Hematopoietic multipotent progenitor cell treated with erythropoietin and hydrocortisone succinate and interleukin-3 and kit ligand, for 4 days (in vitro differentiated cells): ENCODE measurements at places on chromosomes 4 and X.
A peak's percentile ranks its signal among the peaks of the same experiment; 100 is the strongest.

- DNase-seq, result no peak
Observed at GRCh38 chr4:38080061-38080974, 120.1 kb downstream of the PTTG2 start.

DNA sequence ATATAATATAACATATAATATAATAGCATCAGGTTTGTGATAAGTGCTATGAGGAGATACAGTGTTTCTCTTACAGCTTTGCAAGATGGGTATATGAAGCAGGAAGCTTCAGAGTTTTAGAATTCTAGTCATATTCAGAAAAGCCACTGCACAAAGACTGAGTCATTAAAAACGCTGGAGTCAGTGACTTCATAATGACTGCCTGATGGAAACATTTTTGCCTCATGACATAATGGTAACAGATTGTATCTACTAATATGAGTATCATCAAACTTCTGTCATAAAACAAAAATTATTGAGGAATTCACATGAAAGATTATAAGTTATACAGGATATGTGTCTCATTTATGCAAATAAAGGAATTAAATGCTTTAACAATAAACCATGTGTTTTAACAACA lies 46.8 kb downstream of the EPHA5 start:
- no peak for DNase-seq

DNA sequence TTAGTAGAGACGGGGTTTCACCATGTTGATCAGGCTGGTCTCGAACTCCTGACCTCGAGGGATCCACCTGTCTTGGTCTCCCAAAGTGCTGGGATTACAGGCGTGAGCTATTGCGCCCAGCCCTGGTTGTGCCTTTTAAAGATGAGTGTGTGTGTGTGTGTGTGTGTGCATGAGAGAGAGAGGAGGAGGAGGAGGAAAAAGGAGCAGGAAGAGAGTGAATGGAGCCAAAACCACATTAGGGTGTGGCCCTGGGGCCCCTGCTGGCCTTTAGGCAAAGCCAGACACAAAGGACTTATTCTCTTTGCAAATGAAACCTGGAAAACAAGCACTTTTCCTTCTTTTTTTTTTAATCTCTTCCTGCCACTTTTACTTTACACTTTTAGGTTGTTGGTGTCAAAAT lies 48.2 kb upstream of the KLF3 start:
- peak; percentile 75 for DNase-seq

- peak; percentile 78 for DNase-seq
Observed at GRCh38 chrX:69232945-69233344, 67.7 kb upstream of the PJA1 start.

DNA sequence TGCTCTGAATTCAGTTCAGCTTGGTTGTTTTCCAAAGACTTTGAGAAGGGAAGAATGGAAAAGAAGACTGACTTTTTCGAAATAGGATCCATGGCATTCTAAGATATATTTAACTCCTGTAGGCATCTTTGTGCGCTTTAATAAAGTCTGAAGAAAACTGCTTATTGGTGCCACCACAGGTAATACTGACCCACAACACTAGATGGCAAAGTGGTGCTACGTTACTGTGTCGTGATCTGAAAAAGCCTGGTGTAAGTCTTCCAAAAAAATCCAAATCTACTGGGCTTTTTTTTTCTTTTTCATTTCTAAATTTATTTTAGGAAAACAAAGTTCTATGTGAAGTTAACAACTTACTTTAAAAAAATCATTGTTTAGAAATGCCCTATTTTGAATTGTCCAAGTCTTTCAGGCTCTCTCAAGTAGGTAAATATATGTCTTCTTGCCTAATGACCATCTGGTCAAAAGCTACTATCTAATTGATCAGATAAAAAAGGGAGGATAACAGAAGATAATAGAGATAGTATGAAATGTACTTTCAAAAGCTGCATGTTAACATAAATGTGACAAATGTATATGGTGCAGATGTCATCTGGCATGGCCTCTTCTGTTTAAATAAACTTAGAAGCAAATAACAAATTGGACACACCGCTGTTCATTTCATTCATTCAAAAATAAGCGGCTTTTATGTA lies 47.0 kb upstream of the MID1IP1 start:
- DNase-seq, result peak; percentile 68

- DNase-seq, result no peak
Observed at GRCh38 chrX:71067712-71068043, 456 bp downstream of the SNX12 start.

- DNase-seq, result peak; percentile 92
Observed at GRCh38 chr4:105471566-105472176, 2.2 kb downstream of the PPA2 start.

GRCh38 chrX:54386314-54386713 lies 28.5 kb upstream of the WNK3 start:
- DNase-seq, result no peak

DNA sequence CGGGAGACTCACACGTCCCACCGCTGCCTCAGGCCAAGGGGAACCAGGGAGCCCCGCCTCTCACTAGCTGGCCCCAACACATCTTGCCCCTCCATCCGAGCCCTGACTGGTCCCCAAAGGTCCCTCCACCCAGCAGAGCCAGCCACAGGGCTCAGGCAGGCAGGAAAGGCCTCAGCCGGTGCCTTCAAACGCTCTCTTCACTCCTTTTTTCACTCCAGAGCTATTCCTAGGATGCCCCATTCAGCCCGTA lies 1.5 kb upstream of the ARHGAP4 start:
- DNase-seq, result no peak

DNA sequence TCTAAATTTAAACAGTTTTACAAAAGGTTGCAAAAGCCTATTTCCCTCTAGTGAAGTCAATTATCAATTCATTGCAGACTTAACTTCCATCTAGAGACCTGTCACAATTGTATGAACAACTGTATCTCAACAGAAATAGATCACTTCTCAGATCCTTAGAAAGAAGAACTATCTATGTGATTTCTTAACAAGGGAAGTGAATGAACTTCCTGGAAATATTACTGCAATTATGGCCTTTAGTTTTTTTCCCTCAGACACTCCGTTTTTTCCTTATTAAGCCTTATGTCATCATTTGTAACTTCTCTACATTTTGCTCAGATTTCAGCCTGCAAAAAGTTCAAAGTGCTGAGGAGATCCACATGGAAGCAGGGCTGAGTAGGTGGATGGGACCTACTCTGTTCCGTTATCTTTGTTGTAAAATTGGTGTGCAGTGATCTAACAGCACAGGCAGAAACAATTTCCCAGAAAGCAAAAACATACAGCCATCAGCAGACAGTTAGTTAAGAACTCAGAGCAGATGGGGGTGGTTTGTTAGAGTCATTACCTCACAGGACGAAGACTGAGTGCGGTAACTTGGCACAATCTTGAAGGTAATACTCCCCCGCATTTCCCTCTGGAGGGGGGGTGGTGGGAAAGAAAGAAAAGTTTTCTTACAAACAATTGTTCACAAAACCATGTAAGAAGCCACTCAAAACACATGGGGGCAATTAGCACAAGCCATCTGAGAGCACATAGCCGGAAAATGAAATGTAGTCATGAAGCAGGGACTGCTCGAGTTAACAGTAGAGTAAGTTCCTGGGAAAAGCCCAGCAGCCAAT lies 112.3 kb downstream of the NYX start:
- DNase-seq, result peak; percentile 49

DNA sequence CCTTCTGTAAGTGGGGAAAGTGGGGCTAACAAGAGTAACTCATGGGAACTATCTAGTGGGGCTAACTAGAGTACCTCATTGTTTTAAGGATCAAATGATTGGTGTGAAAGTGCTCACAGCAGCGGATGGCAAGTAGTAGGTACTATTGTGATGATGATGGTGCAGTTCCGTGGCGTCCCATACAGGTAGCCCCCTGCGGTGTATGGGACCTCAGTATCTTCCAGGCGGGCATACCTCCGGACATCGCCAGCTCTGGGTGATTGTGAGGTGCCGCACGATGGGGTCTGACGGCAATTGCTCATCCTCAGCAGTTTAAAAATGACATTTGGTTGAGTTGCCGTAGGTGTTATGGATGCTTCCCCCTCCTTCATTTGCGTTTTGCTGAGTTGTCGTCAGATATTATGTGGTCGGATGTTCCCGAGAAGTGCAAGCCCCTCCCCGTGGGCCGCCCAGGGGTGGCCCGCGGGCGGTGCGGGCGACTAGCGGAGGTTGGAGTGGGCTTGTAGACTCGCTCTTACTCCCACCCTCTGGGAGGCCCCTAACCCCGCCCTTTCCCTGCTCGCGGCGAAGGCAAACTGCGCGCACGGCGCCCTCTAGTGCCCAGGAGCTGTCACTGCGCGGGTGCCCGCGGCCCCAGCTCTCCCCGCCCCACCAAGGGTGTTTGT lies 18.3 kb upstream of the GPR101 start:
- peak; percentile 81 for DNase-seq

- no peak for DNase-seq
Observed at GRCh38 chr4:57614257-57614932, 504.2 kb upstream of the IGFBP7 start.

GRCh38 chrX:100681599-100681998 lies 37.6 kb downstream of the SRPX2 start:
- no peak for DNase-seq

DNA sequence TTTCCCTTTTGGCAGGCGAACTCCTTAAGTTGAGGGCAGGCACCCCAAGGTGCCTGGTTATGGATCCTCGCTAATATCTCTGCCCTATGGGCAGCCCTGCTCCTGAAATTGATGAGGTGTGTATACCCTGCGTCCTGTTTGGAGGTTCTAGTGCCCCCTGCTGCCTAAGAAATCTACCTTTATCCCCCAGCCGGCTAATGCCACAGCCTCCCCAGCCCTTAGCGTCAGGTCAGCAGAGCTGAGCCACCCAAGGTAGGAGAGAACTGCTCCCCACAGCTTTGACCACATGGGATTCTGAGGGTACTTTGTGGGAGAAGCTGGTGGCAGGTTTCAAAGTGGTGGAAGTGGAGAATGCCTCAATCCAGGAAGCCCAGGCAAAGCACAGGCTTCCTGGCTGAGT lies 50.8 kb downstream of the ANAPC4 start:
- DNase-seq, result no peak

- peak; percentile 68 for DNase-seq
Observed at GRCh38 chrX:119784747-119785446, 6.5 kb downstream of the RPL39 start.

- peak; percentile 71 for DNase-seq
Observed at GRCh38 chrX:1026263-1027015, 186.0 kb downstream of the CRLF2 start.

GRCh38 chrX:1870421-1870820 lies 255.6 kb downstream of the ASMT start:
- peak; percentile 2 for DNase-seq

DNA sequence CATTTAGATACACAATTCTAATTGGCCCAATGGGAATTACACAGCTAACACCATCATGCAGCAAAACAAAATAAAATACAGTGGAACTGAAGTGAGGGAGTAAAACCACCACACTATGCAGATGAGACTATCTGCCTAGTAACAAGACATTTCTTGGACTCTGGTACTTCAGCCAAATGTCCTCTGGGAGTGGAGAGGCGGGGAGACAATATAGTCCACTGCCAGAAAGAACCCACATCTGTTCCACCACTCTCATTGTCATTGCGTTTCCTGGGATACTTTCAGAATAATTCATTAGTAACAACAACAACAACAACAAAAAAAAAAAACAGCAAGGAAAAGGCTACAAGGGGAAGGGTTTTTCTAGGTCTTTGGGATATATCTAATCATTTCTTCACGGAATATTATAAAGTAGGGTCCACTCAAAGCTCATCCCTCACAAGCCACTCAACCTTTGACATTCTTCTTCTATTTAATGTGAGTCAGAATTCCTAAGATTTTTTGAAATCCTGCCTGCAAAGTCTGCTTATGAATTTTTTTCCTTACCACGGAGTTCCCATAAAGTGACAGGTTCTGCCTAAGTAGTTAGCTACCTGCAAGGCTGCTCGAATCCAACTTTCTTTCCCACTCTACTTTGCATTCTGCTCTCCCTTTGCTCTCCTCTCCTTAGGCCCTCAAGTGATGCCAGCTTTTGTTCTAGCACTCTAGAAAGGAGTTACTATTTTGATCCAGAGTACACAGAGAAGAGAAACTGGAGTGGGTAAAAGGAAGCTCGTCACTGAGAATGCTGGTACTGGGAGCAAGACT lies 254.6 kb downstream of the CHIC1 start:
- DNase-seq, result no peak

- DNase-seq, result peak; percentile 19
Observed at GRCh38 chrX:137432609-137433008, 133.3 kb upstream of the ZIC3 start.

- DNase-seq, result no peak
Observed at GRCh38 chr4:84879651-84880200, 86.8 kb downstream of the WDFY3 start.

DNA sequence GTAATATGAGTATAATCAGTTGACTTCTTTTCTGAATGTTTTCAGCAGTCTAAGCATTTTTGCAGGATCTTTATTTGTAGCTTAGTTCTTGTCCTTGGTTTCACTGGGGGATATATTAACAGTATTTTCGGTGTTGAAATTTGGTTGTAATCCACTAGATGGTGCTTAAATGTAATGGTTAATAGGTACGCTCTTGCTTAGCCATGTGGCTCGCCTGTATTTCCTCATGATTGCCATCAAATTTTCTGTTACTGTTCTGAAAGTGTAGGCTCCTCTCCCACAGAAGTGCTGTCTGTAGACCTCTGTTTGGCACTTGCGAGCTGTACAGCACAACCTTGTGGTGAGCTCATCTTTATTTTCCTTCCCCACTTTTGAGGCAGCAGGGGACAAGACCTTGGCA lies 3.9 kb upstream of the FAAH2 start:
- peak; percentile 23 for DNase-seq

DNA sequence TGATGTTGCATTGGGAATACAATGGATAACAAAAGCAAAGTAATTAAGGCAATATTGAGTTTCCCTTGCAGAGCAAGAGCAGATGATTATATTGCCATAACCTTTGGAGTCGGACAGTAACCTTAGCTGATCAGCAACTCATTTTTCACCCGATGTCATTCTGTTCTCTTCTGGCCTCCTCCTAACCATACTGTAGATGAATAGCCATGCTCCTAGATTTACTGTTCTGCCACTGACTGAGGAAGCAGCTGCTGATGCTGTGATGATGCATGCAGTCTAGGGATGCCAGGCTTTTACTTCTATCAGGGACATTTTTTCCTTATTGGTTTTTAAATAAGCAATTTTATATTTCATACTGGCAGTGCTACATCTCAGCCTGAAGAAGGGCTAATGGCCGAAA lies 443.9 kb downstream of the GPAT3 start:
- no peak for DNase-seq

GRCh38 chrX:69221239-69222102 lies 56.2 kb upstream of the PJA1 start:
- no peak for DNase-seq

- no peak for DNase-seq
Observed at GRCh38 chrX:71632923-71633657, 14.8 kb upstream of the CXCR3 start.

GRCh38 chrX:118392716-118393115 lies 46.8 kb downstream of the WDR44 start:
- DNase-seq, result peak; percentile 2

DNA sequence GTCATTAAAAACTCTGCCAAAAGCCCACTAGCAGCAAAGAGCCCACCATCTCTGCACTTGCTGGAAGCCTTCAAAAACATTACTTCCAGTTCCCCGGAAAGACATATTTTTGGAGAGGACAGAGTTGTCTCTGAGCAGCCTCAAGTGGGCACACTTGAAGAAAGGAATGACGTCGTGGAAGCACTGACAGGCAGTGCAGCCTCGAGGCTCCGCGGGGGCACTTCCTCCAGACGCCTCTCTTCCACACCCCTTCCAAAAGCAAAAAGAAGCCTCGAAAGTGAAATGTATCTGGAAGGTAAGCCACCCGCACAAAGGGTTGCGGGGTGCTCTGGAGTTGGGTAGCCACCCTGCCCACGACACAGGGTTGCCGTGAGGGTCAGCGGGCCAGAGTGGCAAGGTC lies 25.9 kb downstream of the OFD1 start:
- no peak for DNase-seq

- no peak for DNase-seq
Observed at GRCh38 chr4:35644591-35644990, 599.7 kb downstream of the ARAP2 start.
